ENCODE measurements at places on chromosomes 12 and 14.
A peak's percentile ranks its signal among the peaks of the same experiment; 100 is the strongest.

GRCh38 chr12:89162589-89163261 lies 189.6 kb downstream of the DUSP6 start:
- DNase-seq, result peak; percentile 39

DNA sequence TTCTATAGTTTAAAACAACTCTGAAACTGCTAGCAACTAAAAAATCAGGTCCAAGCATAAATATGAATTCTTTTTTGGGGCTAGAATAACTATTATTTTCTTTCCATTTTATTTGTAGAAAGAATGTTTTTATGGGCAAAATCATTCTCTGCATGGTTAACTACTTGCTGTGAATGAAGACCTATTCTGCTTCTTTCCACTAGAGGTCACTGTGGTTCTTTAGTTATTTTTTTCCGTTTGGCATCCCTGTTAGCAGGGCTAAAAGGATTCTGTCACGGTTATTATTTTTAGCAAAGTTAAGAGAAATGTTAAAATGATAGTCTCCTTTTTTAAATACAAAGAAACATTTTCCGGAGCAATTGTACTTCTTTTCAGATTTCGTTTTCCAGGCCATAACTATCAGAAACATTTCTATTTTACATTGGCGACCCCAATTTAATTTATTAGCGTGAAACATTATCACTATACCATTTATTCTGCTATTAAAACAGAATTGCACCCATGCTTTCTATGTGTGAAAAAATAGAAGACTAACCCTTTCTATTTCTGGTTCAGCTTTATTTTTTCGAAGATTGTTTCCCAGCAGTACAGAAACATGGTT lies 404.8 kb downstream of the ATP23 start:
- DNase-seq, result no peak

GRCh38 chr12:89155826-89156225 lies 196.5 kb downstream of the DUSP6 start:
- no peak for DNase-seq

GRCh38 chr14:96261053-96261452 lies 5.0 kb downstream of the BDKRB1 start:
- no peak for DNase-seq

DNA sequence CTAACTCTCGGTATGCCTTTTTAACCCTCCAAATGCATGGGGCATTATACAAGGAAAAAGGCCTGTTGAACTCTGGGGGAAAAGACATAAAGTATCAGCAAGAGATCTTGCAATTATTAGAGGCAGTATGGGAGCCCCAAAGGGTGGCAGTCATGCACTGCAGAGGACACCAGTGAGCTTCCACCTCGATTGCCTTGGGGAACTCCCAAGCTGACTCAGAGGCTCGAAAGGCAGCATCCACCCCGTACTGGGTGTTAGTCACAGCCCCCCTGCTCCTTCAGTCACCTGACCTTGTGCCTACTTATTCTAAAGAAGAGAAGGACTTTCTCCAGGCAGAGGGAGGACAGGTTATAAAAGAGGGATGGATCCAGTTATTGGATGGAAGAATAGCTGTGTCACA lies 781.4 kb upstream of the TMEM132C start:
- no peak for DNase-seq

DNA sequence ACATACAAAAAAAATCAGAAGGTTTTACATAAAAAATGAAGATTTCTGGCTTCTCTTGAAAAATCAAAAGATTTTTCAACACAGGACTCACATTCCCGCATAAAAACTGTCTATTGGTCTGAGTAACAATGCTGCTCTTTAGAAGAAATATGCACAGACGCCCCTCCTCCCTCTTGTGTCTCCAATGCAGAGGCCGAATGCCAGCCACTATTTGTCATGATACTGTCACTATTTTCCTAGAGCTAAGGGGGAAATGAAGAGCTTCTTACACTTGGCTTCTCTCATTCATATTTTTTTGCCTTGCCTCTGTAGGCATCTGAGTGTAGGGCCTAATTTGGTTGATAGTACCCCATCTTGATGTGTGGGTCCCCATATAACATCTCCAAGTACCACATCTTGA lies 98.0 kb downstream of the BBS10 start:
- no peak for DNase-seq

GRCh38 chr12:12176402-12176801 lies 90.4 kb downstream of the LRP6 start:
- DNase-seq, result no peak

GRCh38 chr12:50331745-50332144 lies 48.4 kb upstream of the LIMA1 start:
- no peak for DNase-seq

DNA sequence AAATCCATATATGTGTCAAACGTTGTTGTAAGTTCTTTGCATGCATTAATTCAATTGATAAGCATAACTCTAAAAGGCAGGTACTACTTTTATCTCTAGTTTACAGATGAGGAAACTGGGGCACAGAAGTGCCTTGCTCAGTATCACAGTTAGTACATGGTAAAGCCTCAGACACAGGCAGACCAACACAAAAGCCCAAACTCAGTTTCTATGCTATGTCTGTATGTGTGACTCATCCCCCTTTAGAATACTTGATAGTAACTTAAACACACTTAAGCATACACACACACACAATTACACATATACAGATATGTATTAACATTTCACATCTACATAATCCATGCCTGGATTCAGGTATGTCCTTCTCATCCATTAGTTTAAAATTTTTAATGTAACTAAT lies 88.0 kb downstream of the EPS8 start:
- DNase-seq, result no peak

- DNase-seq, result no peak
These were observed 169.0 kb upstream of the NTF3 start for GRCh38 chr12:5262885-5263284.

All from stimulated activated CD4-positive, alpha-beta T cell treated with anti-CD3 and anti-CD28 coated beads, Interleukin-4, amount 100 ng/mL, for 4 hours (primary cell).